ENCODE measurements at places on chromosomes 13 and 19.

GRCh38 chr13:19266979-19267378 is 85.4 kb upstream of the TUBA3C start:
- no peak for DNase-seq

GRCh38 chr13:111503376-111503775 is 182.9 kb downstream of the TEX29 start:
- no peak for DNase-seq

GRCh38 chr19:13033819-13034611 is 38.7 kb downstream of the NFIX start:
- no peak for DNase-seq

GRCh38 chr13:41454170-41454569 is 3.2 kb upstream of the RGCC start:
- no peak for DNase-seq

- DNase-seq = no peak
Observed at GRCh38 chr13:50518781-50519201, 324.7 kb downstream of the DLEU7 start.

DNA sequence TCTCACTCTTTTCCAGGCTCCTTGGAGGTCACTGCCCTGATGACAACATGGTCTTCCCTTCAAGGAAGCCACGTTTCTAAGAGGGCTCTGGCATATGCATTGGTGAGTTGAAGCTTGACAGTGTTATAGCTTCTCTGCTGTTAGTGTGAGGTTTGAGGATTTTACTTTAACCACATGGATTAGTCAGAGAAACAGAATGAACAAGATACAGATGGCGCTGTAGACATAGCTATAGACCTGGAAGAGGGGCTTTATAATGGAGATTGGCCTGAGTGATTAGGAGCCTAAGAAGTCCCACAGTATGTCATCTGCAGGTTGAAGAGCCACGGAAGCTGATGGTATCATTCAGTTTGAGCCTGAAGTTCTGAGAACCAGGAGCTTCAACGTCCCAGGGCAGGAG is 18.4 kb upstream of the URI1 start:
- DNase-seq = no peak

GRCh38 chr19:4550018-4550417 is 9.5 kb downstream of the SEMA6B start:
- DNase-seq = no peak

DNA sequence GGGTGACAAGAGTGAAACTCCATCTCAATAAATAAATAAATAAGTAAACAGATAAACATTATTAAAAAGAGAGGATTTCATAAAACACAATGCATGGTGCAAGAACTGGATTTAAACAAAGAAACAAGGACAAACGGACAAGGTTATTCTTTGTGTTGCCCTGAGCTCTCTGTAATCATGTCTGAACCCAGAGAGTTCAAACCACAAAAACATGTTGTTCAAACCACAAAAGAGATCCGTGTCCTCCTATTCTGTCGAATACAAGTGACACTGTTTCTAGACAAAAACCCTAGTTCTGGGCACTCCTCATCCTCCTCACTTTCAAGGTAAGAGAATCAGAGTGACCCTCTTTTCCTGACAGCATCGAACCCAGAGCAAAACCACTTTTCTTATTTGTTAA is 4.6 kb upstream of the TPRX2 start:
- no peak for DNase-seq

- DNase-seq = no peak
Observed at GRCh38 chr13:74210693-74211393, 76.6 kb upstream of the KLF12 start.

- DNase-seq = no peak
Observed at GRCh38 chr13:30971575-30971974, 39.1 kb downstream of the TEX26 start.

DNA sequence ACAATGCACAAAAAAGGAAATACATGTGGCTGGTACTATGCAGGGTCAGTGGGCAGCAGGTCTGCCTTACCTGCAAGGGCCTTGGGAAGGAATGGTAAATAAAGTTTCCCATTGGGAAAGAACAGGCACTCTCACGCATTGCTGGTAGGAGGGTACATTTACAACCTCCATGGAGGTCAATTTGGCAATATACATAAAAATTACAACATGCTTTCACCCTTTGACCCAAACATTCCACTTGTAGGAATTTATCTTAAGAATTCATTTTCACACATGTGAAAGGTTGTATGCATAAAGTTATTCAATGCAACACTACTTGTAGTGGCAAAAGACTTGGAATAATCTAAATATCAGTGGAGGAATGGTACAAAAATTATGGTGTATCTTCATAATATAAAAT is 216.4 kb downstream of the DLEU7 start:
- DNase-seq = no peak

DNA sequence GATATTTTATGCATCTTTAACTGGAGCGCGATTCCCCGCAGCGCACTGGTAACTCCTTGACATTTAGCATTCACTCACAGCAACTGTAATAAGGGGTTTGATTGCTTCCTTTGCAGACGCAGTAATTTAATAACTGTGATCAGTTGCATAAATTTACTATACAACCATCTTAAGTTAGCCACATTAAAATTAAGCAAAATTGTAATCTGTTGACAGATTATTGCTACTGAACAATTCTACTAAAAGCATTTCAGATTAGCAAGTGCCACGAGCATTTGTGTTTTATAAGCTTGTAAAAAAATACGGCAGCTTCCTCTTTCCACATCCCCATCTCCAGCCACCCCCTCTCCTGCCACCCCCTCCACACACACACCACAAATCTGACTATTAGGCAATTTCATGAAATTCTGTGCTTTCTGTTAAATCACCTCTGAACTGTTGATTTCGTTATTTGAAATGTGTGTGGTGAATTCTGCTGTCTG is 44.4 kb downstream of the TSHZ3 start:
- no peak for DNase-seq

- DNase-seq = peak; percentile 20
Observed at GRCh38 chr19:15463861-15464371, 428 bp downstream of the RASAL3 start.

DNA sequence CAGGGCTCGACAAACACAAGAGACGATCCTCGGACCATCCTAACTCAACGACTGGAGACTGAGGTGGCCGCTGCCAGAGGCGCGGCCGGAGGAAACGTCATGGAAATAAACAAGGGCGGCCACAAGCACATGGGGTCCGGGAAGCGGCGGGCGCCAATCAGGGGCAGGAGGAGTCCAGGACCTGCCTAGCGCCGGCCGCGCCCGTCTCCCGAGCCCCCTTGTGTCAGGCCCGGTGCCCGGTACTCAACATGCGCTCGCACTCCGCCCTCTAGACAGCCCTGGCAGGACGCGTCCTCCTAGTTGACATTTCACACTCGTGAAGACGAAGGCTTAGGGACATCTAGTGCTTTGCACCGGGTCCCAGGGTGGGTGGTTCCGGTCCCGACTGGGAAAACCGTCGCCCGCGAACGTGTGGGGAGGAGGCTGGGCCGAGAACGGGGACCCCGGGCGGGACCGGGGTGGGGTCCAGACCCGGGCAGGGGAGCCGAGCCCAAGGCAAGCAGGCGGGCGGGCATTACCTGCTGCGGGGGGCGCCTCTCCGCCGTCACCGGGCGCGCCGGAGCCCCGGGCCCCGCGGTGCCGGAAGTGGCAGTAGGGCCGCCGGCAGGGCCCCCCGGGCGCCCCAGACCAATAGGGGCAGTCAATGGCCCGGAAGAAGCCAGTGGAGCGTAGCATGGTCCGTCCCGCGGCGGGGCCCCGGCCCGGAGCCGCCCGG is 442 bp downstream of the REXO1 start:
- no peak for DNase-seq

- DNase-seq = no peak
Observed at GRCh38 chr13:40668335-40668734, 1.9 kb upstream of the FOXO1 start.

- no peak for DNase-seq
Observed at GRCh38 chr19:35316560-35316959, 12.4 kb upstream of the CD22 start.

- no peak for DNase-seq
Observed at GRCh38 chr19:18013210-18014111, 5.5 kb downstream of the ARRDC2 start.

DNA sequence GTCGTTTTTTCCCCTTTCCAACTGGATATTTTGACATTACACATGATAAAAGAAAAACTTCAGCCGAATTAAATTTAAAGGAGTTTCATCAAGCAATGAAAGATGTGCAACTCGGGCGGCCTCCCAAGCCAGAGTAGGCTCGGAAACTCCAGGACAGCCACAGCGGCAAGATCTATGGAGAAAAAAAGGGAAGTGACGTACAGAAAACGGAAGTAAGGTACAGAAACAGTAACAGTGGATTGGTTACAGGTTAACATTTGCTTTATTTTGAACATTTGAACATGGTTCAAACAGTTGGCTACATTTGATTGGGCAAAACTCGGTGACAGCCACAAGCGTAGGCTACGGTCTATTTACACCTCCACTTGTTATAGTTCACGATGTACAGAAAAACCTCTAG is 30.5 kb upstream of the FAM124A start:
- DNase-seq = no peak

- no peak for DNase-seq
Observed at GRCh38 chr19:31066385-31066784, 282.9 kb downstream of the TSHZ3 start.

DNA sequence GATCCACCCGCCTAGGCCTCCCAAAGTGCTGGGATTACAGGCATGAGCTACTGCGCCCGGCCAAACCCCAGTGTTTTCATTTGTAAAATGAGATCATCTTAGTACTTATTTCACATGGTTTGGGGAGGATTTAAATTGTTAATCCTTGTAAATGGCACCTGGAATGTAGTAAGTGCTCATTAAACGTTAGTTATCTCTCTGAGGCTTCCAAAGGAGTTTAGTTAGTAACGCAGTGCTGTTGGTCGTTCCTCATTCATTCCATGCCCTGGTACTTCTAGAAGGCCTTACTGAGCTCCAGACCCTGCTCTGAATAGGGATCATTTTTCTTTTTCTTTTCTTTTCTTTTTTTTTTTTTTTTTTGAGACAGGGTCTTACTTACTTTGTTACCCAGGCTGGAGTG is 5.2 kb downstream of the CPT1C start:
- DNase-seq = no peak

DNA sequence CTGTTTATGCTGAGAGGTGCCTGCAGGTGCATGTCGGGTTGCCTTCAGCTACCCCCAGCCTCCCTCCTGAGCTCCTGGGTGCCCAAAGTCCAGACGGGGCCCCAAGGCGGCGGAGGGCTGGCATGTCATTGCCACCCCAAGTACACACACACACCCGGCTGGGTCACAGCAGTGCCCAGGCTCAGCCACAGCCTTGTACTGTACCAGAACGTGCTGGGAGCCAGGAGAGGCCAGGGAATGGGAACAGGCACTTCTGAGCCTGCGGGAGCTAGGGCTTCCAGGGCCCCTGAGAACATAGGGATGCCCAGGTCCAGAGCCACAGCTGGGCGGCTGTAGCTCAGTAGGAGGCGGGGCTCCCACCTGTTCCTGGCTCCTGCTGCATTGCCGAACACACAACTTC is 51.0 kb upstream of the MAB21L1 start:
- no peak for DNase-seq

- no peak for DNase-seq
Observed at GRCh38 chr13:42337808-42338600, 66.1 kb downstream of the AKAP11 start.

- DNase-seq = peak; percentile 1
Observed at GRCh38 chr13:43879755-43880181, at the start of gene LACC1. LACC1 (plus strand) TSS chr13:43879904; CDS start chr13:43880986, 1,082 bp downstream.

GRCh38 chr13:51221674-51222036 is 543 bp upstream of the FAM124A start:
- no peak for DNase-seq

DNA sequence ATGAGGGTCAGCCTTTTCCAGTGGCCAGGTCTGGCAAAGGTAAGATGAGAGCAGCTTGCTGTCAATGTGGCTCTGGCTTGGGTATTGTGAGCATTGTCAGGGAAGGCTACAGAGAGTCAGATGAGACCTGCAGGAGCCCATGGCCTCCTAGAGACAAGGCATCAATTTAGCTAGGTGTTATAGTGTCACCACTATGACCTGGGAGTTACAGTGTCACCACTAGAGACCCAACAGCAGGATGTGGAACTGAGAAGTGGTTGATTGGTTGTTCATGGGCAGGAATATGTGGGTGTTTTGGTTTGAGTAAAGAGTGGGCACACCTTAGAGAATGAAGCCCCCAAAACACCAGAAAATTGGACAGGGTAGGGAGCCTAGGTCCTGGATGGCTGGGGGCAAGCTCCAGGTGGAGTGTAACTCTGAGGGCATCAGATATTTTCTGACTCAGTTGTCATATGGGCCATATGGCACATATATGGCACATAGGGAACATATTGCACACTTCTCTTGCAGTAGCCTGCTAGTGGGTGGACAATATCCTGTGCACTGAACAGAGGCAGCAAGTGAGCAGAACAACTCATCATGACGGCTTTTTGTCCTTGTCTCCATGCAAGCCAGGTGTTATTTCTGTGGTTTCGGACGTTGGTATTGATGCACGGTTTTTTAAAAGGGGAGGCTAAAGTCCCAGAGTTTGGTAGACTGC is 46.3 kb upstream of the CEACAM21 start:
- no peak for DNase-seq

GRCh38 chr13:76091076-76091475 is 454.9 kb downstream of the LMO7 start:
- DNase-seq = no peak

DNA sequence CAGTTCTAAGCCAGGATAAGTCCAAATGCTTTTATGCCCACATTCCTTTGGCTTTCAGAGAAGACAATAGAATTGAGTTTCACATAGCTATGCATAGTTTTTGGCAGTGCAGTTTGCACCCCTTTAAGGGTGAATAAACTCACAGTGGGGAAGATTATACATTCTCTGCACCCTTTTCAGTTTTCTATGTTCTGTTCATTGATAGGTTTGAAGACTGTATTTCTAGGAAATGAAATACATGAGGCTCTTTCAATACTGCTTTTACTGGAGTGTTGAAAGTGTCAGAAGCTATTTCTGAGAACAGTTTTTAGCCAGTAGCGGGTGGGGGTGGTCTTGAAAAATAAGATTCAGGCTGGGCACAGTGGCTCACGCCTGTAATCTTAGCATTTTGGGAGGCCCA is 46.2 kb downstream of the IPO5 start:
- no peak for DNase-seq

DNA sequence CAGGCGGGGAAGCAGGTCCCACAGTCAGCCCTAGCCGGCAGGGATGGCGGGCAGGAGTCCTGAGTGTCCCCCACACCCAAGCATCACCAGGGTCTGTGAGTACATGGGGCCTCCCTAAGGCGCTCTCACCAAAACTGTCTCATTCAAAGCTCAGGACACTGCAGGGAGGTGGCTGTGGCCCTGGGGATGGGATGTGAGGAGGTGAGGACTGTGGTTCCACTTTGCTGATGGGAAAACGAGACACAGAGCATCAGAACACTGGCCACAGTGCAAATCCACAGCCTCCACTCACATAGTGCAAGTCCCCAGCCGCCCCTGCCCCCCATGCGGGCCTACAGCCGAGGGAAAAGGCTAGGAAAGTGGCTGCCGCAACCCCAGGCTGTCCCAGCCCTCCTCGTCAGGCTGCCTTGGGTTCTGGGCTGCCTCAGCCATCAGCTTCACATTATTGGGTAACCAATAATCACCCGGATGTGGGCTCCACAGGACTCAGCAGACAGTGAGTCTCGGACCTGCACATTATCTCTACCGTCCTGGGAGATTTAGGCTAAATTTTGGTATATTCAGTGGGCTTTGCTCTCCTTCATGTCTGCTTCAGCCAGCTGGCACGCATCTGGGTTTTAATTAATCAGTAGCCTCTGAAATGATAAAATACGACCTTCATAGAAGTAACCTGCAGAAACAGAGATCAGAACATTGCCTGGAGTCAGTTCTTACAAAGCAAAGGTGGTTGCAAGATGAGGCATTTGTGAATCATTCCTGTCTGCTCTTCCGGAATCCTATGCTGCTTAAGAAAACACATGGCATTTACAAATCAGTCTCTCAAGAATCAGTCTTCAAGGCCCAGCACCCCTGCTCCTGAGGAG is 77.0 kb downstream of the SOX1 start:
- DNase-seq = no peak

Data from esophagus squamous epithelium (tissue), 5 donors.